ENCODE measurements at places on chromosomes 5 and 9.

DNA sequence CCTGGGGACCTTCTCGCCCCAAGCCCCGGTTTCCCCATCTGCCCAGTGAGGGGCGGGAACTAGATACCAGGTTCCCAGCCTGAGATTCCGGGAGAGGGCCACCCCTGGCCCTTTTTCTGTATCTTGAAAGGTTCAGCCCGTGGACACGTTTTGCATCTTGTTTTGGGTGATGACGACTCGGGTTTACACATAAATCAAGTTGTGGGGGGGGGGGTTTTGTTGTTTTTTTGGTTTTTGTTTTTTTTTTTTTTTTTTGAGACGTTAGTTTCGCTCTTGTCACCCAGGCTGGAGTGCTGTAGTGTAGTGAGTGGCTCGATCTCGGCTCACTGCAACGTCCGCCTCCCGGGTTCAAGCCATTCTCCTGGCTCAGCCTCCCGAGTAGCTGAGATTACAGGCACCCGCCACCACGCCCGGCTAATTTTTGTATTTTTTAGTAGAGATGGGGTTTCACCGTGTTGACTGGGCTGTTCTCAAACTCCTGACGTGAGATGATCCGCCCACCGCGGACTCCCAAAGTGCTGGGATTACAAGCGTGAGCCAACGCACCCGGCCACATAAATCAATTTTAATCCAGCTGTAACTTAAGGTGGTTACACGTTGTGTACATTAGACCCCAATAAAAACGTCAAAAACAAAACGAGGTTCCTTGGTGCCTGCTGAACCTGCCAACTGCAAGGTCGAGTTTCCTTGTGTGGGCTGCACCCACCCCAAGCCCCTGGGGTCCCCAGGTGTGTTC, 1.1 kb upstream of the BRD3 start:
- no peak for DNase-seq

DNA sequence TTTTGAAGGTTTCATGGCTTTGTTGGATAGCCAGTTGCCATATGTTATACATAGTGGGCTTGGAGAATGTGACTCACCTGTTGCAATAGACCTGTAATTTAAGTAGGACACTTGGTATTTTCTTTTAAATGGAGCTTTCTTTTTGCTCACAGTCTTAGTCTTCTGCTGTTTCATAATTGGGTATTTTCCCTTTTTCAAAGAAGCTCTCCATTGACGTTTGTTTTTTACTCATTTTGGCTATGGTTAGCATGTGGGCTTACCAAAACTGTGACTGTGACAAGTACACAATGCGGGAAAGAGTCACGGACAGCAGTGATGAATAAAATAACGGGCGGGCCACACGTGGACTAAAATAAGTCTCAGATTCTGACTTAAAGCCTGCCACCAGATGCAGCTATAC, 23.2 kb upstream of the RNF20 start:
- no peak for DNase-seq

DNA sequence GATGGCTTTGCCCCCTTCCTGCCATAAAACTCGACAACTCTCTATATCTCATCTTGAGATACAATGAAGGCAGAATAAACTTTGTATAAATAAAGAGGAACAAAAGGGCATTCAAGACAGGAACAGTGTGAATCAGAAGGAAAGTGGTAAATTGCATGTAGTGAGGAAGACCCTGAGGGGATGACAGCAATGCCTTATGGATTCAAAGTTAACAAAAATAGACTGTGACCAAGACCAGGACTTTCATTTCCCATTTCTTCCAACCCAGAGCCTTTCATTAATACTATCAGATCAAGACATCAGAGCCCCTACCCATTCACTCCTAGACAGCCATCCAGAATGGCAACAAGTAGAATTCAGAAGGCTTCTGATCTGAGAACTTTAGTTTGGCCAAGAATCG, 46.4 kb upstream of the ZNF462 start:
- DNase-seq, result no peak

DNA sequence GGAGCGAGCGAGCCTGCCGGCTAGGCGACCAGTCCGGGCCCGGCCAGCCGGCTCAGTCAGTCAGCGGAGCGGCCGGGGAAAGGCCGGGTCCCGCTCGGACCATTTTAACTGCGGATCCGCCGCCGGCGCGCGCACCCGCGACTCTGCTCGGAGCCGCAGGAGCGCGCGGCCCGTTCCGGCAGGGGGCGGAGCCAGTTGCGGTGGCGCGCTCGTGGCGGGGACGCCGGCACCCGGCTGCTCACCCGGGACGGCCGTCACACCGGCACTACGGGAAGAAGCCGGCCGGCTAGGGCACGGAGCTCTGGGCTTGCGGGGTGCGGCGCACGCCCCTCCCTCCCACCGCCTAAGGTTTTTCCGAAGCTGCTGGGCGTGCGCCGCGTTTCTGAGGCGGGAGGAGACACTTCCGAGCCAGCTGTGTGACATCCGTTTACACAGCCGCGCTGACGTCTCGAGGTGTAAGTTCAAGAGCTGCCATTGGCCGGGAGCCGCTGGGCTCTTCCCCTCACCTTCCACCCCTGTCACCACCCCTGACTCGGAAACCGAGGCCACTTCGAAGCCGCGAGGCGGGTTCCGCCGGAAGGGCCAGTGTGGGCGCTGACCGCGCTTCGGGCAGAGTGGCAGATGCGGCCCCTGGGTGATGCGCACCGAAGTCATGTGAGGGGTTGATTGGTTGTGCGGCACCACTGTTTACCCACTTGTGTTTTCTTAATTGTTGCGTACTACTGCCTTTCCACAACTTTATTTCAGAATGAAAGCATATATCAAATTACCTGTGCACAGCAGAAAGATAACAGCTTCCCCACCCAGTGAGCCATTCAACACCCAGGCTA, at the start of gene FBXL17:
Gene FBXL17, minus strand, starts transcription at position 145 of the 830 bp plus-strand sequence.
- DNase-seq, result peak; percentile 91

DNA sequence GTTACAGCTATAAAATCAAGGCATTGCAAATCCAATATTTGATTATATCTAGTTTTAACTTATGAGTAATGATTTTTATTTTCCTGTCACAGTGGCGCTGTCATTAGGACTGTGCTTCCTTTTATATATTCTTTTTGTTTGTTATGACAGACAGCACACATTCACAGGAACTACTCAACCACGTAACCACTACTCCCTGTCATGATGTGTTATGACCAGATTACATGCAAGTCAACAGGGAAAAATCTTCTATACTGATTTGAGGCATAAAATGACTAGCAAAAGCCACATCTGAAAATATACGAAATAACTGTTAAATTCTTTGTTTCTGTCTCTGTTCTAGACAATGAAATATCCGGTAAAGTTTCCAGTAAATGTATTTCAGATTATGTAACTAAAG, 25.4 kb downstream of the SREK1 start:
- no peak for DNase-seq

- no peak for DNase-seq
Observed at GRCh38 chr9:125690679-125691078, 16.3 kb downstream of the MAPKAP1 start.
